Activated naive CD4-positive, alpha-beta T cell treated with anti-CD3 and anti-CD28 coated beads, Interleukin-2, amount 50 U/mL, for 72 hours (primary cell): ENCODE measurements at places on chromosomes 6 and 20.

DNA sequence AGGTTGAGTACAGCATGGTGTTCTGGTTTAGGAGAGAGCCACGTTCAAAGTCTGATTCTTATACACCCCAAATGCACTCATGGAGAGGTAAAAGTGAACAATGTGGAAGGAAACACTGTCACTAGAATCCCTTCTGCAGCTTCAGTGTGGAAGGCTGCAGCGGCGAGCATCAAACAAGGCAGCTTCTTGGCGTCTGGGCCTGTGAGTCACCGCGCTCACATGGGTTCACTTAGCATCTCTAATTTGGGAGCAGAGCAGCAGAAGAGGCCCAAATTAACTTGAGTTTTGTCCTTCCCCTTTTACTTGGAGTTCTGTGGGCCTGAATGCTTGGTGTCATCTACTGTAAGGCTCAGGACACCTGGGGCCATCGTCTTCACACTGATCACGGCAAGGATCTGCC, 10.9 kb upstream of the E2F1 start:
- DNase-seq: no peak

DNA sequence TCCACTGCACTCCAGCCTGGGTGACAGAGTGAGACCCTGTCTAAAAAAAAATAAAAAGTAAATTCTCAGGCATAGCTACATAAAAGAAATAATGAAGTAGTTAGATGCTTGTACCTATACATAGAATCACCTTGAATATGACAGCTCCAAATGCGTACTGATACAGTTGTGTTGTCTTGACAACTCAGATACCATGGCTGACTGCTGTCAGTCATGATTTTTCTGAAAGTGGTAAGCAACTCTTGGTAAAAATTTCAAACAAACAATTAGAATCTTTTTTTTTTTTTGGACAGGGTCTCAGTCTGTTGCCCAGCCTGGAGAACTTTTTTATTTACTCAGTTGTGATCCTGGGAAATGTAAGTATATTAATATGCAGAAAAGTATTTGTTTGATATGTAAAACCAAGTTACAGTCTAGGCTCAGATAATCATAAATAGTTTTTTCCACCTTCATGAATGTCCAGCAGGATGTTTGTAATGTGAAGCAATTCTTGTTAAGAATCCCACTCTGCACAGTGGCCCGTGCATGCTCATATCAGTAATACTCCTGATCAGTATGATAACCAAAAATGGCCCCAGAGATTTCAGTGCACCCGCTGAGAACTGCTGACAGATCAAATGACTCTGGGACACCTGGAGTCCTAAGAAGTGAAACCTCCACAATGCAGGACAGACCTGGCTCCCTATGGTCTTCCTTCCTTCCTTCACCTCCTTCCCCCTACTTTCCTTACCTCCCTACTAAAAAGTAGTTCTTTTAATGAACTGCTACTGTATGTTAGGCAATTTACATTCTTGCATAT, 14.0 kb upstream of the MAPK13 start:
- DNase-seq: no peak

- no peak for DNase-seq
Observed at GRCh38 chr20:17344790-17345189, 118.0 kb downstream of the PCSK2 start.

DNA sequence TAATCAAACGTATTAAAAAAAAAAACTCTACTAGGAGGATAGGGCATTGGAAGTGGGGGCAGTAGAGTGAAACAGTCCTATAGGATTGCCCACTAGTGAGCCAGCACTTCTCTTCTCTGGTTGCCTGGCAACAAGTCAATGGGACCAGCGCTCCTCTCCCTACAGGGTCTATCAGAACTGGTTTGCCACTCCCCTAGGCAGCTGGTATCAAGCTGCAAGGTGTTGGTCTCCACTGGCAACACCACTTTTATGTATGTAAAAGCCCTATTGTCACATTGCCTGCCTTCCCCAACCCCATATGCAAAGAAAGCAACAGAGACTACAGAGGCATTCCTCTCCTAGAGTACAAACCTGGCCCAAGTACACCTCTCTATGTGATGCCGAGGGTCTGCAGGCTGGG, 166.9 kb upstream of the MCHR2 start:
- DNase-seq: no peak

GRCh38 chr6:43101497-43101896, 25.4 kb downstream of the PTK7 start:
- DNase-seq: no peak

DNA sequence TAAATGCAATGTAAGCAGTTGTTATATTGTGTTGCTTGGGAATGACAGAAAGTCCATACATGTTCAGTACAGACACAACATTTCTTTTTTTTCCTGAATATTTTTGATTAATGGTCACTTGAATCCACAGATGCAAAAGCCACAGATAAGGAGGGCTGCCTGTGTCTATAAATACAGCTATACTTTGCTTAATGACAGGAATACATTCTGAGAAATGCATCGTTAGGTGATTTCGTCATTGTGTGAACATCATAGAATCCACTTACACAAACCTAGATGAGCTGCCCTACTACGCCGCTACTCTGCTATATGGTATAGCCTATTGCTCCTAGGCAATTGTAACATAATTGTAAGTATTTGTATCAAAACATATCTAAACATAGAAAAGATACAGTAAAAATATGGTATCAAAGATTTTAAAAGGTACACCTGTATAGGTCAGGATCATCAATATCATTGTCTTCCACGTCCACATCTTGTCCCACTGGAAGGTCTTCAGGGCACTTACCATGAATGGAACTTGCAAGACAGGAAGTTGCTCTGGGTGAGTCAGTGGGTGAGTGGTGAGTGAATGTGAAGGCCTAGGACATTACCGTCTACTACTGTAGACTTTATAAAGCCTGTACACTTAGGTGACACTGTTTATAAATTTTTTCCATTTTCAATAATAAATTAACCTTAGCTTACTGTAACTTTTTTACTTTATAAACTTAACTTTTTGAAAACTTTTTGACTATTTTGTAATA, 27.9 kb upstream of the POPDC3 start:
- no peak for DNase-seq

- DNase-seq: no peak
Observed at GRCh38 chr20:33568378-33568777, 78.5 kb downstream of the CBFA2T2 start.

DNA sequence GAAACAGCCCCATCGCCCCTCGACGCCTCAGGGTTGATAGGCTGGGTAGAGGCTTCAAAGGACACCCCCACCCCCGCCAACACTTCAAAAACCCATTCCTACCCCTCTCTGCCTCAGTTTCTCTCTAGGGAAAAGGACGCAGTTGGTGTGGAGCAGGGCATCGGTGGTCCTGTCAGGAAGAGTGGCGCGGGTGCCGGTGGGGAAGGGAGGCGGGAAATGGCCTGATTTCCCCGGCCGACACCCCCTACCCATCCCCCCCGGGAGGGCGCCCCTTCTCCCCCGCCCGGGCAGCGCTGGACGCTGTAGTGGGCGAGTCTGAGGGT, 367 bp downstream of the NRSN2 start:
- DNase-seq: no peak

DNA sequence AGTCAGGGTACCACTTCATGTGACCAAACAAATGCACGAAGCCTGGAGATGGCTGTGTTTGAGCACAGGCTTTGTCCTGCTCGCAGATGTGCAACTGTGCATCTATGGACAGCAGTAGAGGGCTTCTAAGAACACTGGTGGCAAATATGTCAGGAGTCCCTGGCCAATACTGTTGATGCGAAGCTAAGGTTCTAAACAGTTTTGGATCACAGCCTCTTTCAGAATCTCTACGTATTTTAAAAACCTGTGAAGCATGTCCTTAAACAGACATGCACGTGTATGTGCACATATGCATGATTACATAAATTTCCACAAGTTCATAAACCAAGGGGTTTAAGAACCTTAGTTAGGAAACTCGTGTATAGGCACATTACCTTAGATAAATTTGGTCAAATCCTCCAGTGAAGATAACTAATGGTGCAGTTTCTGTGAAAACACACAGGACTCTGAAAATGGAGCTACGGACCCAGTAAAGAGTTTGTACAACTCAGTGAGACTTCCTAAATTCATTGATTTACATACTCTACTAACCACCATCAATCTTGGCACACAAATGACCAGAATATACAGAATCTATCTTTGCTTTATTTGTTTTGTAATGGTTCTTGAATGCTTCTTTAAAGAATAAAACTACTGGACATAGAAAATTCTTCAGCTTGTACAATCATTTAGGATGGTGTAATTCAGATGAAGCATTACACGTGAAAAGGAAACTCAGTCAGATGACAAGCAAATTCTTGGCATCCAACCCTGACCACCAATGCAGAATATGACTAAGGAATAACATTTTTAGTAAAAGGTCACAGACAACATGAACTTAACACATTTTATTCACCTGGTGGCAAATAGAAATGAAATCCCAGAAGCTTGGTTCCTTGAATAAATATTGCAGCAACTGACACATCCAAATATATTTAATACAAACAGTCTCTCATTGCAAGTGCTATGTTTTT, 27.4 kb downstream of the KCNQ5 start:
- no peak for DNase-seq

- DNase-seq: no peak
Observed at GRCh38 chr6:155219858-155220301, 43.9 kb upstream of the CLDN20 start.

DNA sequence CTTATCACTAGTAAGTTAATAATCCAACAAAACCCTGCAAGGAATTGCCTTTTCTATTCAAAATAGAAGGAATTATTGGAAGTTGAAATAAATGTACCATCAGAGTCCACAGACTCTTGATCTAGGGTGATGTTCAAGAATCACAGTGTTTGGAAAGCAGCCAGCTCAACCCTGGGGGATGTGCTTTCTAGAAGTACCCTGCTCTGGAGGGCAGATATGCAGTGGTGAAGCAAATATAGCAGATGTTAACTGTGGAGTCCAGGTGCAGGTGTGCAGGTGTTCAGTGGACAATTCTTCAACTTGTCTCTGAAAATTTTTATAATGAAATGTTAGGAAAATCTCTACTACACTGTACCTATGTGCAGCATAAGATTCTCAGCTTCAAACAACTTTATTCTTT, 9.1 kb upstream of the INSM1 start:
- no peak for DNase-seq

DNA sequence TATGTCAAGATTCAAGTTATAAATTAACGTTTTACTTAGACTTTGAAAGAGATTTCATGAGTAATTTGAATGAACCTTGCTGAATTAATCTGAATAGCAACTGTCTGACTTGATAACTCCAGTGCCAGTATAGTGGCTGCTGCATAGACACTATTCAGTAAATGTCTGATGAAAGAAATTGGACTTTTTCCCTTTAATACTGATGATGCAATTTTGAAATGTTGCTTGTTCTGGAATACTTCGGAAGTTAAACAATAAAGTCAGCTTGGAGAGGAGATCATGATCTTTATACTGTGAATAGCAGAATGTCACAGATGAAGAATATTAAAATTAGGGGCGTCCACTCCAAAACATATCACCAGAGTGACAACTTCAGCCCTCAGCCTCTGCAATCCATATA, 3.6 kb upstream of the PGBD1 start:
- DNase-seq: no peak

DNA sequence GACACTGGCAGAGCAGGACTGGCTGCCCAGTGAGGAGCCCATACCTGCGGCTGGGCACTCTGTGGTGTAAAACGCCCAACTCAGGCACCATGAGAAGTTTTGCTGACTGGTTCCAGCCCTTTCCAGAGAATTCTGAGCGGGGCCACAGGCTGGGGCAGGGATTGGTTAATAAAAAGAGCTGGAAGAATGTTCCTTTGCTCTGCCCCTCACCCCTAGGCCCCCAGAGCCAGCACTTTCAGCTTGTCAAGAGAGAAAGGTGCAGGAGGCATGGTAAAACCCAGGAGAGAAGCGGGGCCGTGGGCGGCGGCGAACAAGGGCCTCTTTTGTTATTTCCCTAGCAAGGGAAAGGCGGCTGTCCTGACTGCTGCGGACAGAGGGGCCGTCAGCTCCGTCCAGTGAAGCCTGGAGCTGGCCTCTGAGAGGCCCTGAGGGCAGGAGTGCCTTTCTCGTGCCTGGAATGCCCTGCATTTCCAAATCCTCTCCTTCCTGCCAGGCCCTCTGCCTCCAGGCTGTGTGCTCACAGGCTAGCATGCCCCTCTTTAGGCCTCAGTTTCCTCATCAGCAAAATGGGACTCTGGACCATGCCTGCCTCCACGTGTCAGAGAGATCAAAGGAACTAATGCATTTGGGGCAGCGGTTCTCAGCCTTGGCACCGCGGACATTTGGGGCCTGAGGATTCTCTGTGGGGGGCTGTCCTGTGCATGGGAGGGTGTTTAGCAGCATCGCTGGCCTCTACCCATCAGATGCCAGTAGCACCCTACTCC, 12.9 kb downstream of the SLC13A3 start:
- no peak for DNase-seq

GRCh38 chr20:3811467-3812258, 8.7 kb upstream of the AP5S1 start:
- DNase-seq: peak; percentile 95

DNA sequence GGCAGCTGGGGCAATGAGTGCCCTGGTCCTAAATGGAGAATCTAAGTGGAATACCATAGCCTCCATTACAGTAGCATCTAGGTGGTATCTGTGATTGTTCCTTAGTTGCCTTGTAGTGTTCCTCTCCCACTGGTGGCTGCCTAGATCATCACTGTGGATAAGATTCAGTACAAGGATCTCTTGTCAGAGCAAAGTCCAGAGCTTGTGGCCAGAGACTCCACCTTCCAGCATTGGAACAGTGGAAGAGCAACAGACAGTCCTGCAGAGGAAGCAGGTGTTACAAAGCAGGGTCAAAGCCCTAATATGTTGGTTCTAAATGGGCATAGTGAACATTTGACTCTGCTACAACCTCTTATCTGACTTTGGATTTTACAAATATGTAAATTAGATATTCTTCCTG, 194.1 kb upstream of the GRIK2 start:
- no peak for DNase-seq

GRCh38 chr6:7784706-7785105, 58.8 kb downstream of the BMP6 start:
- DNase-seq: no peak

DNA sequence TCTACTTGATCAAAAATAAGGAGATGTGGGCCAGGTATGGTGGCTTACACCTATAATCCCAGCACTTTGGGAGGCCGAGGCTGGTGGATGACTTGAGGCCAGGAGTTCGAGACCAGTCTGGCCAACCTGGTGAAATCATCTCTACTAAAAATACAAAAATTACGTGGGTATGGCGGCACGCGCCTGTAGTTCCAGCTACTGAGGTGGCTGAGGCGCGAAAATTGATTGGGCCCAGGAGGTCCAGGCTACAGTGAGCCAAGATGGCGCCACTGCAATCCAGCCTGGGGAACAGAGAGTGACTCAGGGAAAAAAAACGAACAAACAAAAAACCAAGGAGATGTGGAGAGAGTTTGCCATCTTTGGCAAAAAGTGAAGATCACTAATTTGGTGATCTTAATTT, 65.3 kb downstream of the BMP2 start:
- DNase-seq: no peak

GRCh38 chr6:15427331-15428070, 181.6 kb downstream of the JARID2 start:
- no peak for DNase-seq

GRCh38 chr6:1388630-1389368, 577 bp upstream of the FOXF2 start:
- no peak for DNase-seq

- no peak for DNase-seq
Observed at GRCh38 chr6:51463321-51463720, 624.1 kb downstream of the PKHD1 start.

GRCh38 chr6:143234734-143235133, 174.0 kb downstream of the AIG1 start:
- no peak for DNase-seq

GRCh38 chr6:72328775-72329174, 293.1 kb upstream of the KCNQ5 start:
- no peak for DNase-seq
